ENCODE measurements at places on chromosomes 13 and 19. TPM values are rescaled to one million over a fixed set of nuclear protein-coding genes. Genes with fewer than 3 reads are reported as not detected.

Gene ZNF99
- not detected for total RNA-seq

Gene TLE6
- 3.8 TPM for total RNA-seq

Gene INSR
- total RNA-seq, result 58.7 TPM

DNA sequence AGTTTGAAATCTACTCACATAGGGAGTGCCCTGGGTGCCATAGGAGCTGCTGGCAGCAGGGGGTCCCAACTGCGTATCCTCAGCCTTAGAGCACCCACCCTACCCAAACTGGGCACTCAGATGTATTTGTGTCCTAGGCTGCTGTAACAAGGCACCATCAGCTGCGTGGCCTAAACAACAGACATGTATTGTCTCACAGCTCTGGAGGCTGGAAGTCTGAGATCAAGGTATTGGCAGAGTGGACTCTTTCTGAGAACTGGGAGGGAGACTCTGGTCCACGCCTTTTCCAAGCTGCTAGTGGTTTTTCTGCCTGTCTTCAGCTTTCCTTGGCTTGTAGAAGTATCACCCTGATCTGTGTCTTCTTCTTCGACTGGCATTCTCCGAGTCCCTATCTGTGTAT, 83.6 kb downstream of the FGF14 start:
- DNase-seq, result no peak

Gene RDH8
- total RNA-seq, result not detected

DNA sequence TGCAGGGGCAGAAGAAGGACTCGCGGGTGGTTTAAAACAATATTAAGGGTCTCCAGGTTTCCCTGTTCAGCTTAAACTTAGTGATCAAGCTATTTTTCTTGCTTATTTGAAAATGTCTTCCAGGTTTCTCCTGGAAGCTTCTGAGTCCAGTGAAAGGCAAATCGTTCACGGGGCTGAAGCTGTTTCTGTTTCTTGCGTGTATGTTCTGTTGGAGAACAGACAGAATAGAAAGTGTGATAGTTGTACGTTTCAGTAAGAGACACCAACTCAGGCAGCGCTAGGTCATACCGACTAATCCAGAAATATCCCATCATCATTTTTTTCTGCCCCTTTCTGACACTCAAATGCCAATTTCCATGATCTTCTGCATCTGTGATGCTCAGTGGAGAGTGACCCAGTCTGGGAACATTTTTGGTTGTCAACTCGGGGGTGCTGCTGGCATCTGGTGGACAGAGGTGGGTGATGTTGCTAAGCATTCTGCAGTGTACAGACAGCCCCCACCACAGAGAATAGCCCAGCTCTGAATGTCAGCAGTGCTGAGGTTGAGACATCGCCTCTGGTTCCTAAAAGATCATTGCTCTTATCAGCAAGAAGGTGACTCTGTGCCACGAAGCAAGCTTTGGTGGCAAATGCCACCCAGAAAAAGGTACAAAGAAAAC, 4.3 kb downstream of the KLF2 start:
- no peak for DNase-seq

Gene ZNF266
- total RNA-seq, result 17.1 TPM

GRCh38 chr13:98761126-98761985, 8.9 kb upstream of the SLC15A1 start:
- no peak for DNase-seq

Gene SHISA7
- total RNA-seq, result not detected

GRCh38 chr13:99847318-99847750, 124.2 kb downstream of the ZIC5 start:
- DNase-seq, result no peak

DNA sequence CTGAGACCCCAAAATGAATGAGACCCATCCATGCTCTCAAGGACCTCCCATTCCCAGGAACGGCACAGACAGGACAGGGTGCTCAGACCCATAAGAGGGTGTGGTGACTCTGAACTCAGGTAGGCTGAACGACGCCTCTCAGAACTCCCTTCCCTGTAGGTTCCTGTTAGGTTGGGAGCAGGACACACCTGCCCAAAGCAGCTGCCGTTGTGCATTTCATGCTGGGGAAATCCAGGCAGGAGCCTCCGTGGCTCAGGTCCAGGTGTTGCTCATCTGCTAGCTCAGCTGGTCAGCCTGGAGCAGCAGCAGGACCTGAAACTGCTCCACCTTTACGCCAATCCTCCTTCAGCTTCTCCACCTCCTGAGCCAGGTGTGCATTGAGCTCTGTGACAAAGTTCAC, 19.1 kb upstream of the TEX101 start:
- DNase-seq, result peak; percentile 77

Gene ZNF497
- 0.98 TPM for total RNA-seq

GRCh38 chr19:32829345-32829896, 40.1 kb downstream of the SLC7A9 start:
- no peak for DNase-seq

Gene SPIB
- total RNA-seq, result 46.0 TPM

DNA sequence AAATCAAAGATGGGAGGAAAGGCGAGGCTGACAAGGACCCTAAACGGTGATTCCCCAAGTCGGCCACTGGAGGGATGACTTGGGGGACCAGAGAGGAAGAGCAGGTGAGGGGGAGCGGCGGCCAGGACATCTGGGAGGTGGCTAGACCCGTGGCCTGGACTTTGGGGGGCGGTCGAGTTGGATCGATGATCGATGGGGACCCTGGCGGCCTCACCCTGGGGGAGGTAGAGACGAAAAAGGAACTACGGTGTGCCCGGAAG, 7.7 kb upstream of the CIRBP start:
- DNase-seq, result no peak

GRCh38 chr13:66171920-66172319, 1058.2 kb downstream of the PCDH9 start:
- DNase-seq, result no peak

GRCh38 chr13:112053167-112053743, 13.7 kb upstream of the SOX1 start:
- DNase-seq, result no peak

Gene TBXA2R
- total RNA-seq, result 1.5 TPM

GRCh38 chr19:34589730-34590129, 87.2 kb downstream of the SCGB2B2 start:
- DNase-seq, result no peak
